CD4-positive, alpha-beta T cell treated with Interleukin-10 for 1 hour (primary cell): ENCODE measurements at places on chromosomes 2 and 18.

- DNase-seq, result no peak
Observed at GRCh38 chr2:641164-641871, 35.9 kb downstream of the TMEM18 start.

GRCh38 chr2:73862987-73863386 is 29.8 kb upstream of the ACTG2 start:
- DNase-seq, result no peak

DNA sequence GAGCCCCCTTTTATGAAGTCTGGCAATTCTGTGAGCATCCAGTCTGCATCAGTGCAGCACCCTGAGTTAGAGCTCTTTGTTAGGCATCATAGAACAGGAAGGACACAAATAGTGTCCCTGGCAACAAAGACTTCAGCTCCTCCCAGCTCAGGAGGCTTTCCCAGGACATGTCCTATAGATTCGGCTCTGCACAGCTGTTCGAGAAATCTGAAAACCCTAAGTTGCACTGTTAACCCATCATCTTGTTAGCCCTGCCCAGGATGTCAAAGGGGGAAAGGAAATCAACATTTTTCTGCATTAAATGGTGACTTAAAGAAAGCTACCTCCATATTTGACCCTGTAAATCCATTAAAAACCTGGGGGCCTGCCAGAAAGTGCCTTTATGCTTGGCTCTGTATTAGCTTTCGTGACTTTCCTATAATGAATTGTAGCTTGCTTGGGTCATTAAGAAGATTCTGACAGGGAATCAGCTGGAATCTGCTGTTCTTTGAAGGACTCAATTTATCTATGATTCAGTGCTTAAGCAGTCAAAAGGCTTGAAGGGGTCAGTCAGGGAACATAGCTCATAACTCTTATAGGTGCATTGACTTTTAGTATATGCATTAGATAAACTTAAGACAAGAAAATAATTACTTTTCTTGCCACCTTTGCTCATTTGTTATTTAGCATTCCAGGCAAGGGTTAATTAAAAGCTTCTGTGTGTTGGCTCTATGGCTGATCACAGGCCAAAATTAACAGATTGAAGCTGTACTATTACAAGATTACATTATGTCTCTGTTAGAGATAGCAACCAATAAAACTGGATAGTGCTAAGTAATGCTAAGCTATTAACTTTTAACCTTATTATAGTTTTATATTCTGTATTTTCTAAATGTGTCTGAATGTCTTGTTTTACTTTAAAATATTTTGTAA is 20.6 kb downstream of the ERMN start:
- DNase-seq, result no peak

GRCh38 chr18:34220081-34220815 is 4.5 kb downstream of the NOL4 start:
- DNase-seq, result no peak

GRCh38 chr2:101371636-101372035 is 15.7 kb downstream of the CREG2 start:
- DNase-seq, result no peak

DNA sequence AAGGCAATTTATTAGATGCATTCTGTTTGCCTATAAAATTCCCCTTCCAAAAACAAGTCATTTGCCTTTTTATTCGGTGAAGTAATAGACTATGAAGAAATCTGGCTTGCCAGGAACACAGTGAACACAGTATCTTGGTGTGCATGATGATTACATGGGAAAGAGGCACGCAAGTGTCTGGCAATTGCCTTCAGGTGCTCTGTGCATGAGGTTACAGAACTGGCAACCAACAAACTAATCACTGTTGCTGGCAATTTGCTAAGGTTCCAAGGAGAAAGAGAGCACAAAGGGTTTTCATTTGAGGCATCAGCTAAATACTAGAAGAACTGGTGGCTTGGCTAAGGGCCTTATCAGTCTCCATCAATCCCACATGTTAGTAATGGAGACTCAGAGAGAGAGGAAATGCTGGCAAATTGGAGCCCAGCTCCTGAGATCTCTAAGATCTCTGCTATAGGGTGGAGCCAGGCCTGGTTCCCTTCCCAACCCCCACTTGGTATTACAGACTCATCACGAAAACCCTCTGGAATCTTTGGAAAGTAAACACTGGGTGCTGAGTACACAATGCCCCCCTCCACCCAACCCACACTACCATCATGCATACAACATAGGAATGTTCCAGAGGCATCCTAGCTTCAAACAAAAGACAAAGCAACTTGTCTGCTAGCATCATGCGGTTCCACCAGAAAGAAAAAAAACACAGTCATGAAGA is 10.4 kb downstream of the RNF152 start:
- no peak for DNase-seq

DNA sequence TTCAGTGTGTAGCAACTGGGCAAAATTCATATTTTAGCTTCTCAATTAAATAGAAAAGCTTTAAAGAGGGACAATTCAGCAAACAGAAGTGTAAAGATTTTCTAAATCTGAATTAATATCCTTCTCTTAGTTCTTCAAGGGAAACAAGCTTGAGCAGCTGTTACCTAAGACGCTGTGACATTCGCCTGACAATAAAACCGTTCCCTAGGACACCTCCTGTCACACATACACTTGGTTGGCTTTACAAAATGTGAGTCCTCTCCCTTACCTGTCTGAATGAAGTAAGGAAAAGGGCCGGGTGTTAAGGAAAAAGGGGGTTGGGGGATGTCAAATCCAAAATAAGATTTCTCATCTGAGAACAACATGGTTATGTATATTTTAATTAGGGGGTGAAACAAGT is 2.1 kb downstream of the SERTAD2 start:
- no peak for DNase-seq

- no peak for DNase-seq
Observed at GRCh38 chr2:234957834-234958135, 6.0 kb downstream of the SH3BP4 start.

DNA sequence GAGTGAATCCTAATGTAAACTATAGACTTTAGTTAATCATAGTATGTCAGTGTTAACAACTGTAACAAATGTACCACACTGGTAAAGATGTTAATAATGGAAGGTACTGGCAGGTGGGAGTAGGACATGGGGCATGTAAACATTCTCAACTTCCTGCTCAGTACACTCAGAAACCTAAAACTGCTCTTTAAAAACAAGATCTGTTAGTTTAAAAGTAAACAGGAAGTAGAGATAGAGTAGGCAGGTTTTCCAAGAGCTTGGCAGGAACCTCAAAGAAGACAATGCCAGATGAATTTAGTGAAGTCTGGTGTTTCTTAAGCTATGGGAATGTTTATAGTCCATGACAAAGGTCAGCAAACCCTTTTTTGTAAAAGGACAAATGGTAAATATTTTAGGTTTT is 46.6 kb downstream of the CCDC138 start:
- no peak for DNase-seq

DNA sequence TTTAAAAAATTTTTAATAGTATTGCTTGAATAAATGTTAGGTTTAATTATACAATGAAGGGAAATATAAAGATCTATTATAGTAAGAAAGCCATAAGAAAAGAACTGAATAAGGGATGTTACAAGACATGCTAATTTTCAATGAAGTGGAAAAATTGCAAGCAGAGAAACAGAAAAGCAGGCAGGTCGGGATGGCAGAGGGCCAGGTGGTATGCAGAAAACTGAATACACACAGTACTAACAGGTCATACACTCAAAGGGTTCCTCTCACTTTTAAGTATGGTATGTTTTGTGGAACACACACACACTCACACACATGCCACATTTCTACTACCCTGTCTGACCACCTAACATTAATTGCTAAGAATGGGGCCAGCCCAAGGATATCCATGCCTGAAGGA is 76.7 kb upstream of the DTNA start:
- DNase-seq, result no peak

DNA sequence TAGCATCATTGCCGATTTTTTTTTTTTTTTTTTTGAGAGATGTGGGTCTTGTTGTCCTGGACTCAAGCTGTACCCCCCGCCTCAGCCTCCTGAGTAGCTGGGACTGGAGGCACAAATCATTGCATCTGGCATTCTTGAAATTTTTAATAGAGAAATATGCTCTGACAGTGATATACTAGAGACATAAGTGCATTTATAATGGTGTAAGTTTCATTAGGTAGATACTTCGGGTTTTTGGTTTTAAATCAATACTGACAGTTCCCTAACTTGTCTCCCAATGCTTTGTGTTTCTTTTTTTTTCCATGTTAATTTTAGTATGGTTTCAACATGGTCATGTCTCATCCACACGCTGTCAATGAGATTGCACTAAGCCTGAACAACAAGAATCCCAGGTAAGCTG is 138.7 kb downstream of the PRPF40A start:
- DNase-seq, result no peak

DNA sequence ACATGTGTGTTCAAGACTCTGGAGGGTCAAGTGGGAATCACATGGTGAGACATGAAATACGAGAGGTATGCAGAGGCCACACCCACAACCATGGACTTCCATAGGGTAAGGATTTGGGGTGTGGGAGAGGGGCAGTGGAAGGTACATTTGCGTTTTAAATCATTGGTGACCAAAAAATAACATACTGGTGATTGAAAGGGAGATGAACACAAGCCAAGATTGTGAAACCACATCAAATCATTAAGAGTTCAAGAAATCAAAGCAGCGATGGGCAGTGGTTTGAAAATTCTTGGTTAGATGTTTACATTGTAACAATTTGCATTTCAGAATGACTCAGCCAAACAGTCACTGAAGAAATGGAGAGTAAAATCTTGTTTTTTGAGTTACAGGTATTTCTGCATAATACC is 1.9 kb upstream of the CABYR start:
- peak; percentile 10 for DNase-seq

GRCh38 chr2:37323176-37323780 is 1.4 kb downstream of the PRKD3 start:
- no peak for DNase-seq

DNA sequence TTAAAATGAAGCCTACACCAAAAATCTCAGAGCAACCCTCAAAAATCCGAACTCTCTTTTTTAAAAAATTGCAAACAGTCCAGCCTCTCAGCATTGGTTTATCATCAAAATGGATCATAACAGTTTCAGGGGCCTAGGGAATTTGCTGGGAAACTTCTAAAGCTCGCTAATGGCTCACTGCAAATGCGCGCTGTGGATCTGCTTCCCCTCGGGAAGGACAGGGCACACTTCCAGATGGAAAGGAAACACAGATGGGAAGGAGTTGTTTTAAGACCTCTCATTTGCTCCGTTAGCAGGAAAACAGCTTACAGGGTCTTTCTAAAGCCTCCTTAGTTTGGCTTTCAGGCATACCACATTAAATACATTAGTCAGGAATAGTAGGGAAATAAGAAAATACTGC is 27.2 kb downstream of the FECH start:
- DNase-seq, result no peak

- DNase-seq, result no peak
Observed at GRCh38 chr18:42183746-42184145, 228.7 kb downstream of the PIK3C3 start.

DNA sequence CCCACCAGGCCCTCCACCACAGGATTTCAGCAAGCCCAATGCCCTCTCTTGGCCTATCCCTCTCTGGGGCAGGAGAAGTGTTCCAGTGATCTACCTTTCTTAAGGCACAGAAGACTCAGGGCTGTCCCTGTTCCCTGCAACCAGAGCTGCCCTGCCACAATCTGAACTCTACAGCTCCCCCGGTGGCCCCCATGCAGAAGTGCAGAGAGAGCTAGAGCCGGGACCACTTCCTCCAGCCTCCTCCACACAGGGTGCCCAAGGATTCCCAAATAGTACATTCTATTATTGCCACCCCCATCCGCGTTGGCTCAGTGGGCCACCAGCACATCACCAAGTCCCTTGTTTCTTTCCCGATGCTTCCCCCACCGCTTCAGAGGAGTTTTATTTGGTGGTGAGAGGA is 114.8 kb upstream of the PTPRM start:
- peak; percentile 1 for DNase-seq

DNA sequence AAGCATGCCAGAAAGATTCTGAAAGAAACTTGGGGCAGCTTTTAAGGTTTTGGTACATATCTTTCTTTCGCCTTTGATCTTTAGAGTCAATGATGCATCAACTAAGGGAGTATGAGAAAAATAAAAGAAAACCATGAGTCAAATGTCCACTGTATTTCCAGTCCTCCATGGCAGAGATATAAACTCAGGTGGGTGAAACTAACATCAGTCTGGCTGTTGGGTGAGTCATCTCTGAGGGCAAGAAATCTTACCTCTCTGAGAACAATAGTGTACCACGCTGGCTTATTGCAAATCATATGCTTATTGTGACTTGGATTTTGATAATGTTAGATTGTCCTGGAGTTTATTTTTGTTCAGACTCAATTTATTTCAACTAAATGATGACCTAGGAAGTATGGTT is 521.0 kb downstream of the PLCL1 start:
- no peak for DNase-seq

DNA sequence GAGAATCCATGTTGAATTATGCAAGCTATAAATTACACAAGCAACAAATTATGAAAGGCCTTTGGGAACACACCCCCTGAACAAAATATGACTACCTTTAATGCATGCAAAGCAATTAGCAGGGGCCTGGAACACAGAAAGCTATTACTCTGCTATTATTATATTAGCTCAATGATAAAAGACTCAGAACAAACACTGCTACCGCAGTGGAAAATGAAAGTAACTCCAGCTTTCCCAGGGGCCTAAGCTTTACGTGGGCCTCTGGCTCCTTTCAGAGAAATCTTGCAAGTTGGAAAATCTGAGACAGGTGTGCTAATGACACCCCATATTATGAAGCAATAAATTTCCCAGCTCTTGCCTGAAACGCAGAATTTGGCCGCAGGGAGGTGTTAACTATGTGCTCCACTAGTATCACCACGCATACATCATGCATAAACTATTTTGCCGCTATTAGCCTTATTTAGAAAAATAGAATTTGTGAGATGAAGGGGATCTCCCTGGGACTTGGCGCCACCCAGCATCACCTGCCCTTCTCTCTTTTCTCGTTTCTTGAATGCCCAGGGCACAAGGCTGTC is 321.6 kb upstream of the LYPD1 start:
- DNase-seq, result no peak

- peak; percentile 52 for DNase-seq
Observed at GRCh38 chr18:7566567-7567473, at the start of gene PTPRM. PTPRM (plus strand) TSS chr18:7567316; CDS start chr18:7567819, 503 bp downstream.

- DNase-seq, result no peak
Observed at GRCh38 chr2:98685930-98686887, 44.7 kb downstream of the MGAT4A start.
